ENCODE measurements at places on chromosomes 12 and 14.

DNA sequence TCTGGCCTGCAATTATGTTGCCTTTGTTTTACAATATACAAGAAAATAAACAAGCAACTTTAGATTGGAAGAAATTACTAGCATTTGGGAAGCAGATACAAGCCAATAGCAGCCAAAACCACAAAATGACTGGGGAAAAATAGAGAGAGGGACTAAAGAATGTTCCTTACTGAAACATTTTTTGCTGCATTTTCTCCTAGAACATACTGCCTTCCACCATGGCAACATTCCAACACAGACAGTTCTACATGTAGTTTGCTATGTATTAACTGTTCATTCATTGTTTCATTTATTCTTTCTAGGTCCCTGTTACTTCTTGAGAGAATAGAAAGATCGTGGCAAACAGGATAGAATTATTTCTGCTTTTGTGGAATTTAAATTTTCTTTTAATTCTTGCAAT lies 530.2 kb downstream of the RPS29 start:
- DNase-seq, result no peak

GRCh38 chr12:75345531-75345930 lies 11.1 kb downstream of the GLIPR1L1 start:
- no peak for DNase-seq

- DNase-seq, result no peak
Observed at GRCh38 chr12:110286623-110287022, 5.6 kb downstream of the ATP2A2 start.

GRCh38 chr14:56125772-56126636 lies 7.8 kb downstream of the PELI2 start:
- no peak for DNase-seq

- no peak for DNase-seq
Observed at GRCh38 chr14:71198687-71199086, 291.4 kb downstream of the PCNX1 start.

DNA sequence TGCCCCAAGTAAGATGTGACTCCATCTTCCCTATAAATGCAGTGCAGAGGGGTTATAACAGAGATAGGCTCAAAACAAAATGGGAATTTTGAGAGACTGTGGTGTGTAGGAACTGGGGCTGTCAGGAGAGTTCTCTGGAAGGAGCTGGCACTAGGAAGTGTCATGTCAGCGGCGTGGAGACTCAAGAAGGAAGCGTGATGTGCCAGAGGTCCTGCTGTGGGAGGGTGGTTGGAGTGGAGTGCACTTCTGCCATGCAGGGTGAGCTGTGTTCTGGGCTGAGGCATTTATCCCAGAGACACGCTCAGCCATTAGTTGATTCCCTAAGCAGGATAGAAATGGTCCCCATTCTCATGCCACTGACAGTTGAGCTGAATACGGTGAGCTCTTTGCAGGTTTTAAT lies 19.0 kb downstream of the GLT1D1 start:
- DNase-seq, result no peak

GRCh38 chr12:104909761-104910160 lies 48.3 kb downstream of the SLC41A2 start:
- DNase-seq, result no peak

GRCh38 chr14:76256545-76256944 lies 104.8 kb downstream of the GPATCH2L start:
- DNase-seq, result no peak

- DNase-seq, result no peak
Observed at GRCh38 chr12:103144278-103144677, 186.8 kb downstream of the ASCL1 start.

GRCh38 chr12:130675121-130675520 lies 41.0 kb downstream of the RIMBP2 start:
- DNase-seq, result no peak

- no peak for DNase-seq
Observed at GRCh38 chr12:3047961-3048360, 29.2 kb upstream of the TSPAN9 start.

- no peak for DNase-seq
Observed at GRCh38 chr12:92290886-92291285, 145.2 kb upstream of the BTG1 start.

GRCh38 chr14:100309028-100309737 lies 2.9 kb upstream of the SLC25A29 start:
- DNase-seq, result no peak

GRCh38 chr12:7171854-7172253 lies 17.6 kb upstream of the PEX5 start:
- DNase-seq, result no peak

DNA sequence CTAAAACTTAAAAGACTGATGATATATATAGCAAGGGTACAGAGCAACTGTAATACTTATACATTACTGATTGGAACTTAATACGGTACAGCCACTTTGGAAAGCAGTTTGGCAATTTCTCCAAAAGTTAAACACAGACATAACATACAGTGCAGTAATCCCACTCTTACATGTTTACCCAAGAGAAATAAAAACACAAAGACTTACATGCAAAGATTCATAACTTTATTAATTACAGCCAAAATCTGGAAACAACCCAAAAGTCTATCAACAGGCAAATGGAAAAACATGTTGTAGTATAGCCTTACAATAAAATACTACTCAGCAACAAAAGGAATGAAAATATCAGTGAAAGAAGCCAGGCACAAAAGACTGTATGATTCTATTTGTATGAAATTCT lies 84.6 kb downstream of the GARIN6 start:
- DNase-seq, result no peak

DNA sequence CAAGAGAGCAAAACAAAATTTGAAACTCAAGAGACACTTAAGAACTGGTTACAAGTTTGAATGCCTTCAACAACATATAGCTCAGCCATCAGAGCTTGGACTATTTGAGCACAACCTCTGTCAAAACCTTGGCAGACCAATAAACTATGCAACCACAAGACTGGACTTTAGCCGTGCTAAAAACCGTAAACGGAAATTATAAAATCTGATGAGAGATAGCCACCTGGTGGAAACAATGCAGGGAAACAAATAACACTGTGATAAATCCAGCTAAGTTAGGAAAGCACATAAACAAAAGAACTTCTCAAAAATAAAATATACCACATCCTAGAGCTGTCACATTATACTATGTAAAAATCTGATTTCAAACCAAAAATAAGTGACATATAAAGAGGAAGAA lies 1074.2 kb upstream of the NOVA1 start:
- no peak for DNase-seq

GRCh38 chr14:70754991-70755390 lies 54.3 kb downstream of the MAP3K9 start:
- no peak for DNase-seq

GRCh38 chr14:90449411-90449810 lies 52.6 kb downstream of the CALM1 start:
- no peak for DNase-seq

DNA sequence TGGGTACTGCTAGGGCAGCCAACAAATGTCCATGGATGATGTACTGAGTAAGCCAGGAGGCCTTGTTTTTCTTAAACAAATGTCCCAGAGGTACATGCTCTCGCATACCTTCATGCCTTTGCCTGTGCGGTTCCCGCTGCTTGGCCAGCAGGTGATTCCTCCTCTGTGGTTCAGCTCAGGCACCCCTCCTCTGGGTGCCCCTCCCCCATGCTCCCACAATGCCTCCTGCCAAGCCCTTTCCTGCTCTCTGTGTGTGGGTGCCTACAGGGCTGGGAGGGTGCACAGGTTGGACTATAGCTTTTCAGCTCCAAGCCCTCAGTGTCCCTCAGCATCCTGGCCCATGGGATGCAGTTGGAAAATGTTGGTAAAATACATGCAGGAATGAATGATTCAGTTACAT lies 23.5 kb downstream of the ASB2 start:
- no peak for DNase-seq

Data from stimulated activated CD8-positive, alpha-beta memory T cell treated with anti-CD3 and anti-CD28 coated beads, Interleukin-7, amount 100 ng/mL, for 48 hours (primary cell).